ENCODE measurements at places on chromosomes 2 and 18.

DNA sequence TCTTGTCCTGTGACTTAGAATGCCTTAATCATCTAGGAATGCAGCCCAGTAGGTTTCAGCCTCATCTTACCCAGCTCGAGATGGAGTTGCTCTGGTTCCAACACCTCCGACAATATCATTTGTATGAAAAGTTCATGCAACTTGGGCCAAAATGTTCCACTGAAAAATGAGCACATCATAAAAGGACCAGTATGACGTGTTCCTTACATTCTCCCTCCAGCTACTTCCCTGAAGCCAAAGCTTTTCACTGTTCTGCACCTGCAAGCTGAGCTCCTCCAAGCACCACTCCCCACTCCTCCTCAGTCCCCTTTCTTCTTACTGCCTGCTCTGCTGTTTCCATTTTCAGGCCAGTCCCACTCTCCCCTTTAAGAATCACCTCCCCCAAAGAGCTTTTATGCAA, 23.1 kb downstream of the TMEM182 start:
- no peak for DNase-seq

DNA sequence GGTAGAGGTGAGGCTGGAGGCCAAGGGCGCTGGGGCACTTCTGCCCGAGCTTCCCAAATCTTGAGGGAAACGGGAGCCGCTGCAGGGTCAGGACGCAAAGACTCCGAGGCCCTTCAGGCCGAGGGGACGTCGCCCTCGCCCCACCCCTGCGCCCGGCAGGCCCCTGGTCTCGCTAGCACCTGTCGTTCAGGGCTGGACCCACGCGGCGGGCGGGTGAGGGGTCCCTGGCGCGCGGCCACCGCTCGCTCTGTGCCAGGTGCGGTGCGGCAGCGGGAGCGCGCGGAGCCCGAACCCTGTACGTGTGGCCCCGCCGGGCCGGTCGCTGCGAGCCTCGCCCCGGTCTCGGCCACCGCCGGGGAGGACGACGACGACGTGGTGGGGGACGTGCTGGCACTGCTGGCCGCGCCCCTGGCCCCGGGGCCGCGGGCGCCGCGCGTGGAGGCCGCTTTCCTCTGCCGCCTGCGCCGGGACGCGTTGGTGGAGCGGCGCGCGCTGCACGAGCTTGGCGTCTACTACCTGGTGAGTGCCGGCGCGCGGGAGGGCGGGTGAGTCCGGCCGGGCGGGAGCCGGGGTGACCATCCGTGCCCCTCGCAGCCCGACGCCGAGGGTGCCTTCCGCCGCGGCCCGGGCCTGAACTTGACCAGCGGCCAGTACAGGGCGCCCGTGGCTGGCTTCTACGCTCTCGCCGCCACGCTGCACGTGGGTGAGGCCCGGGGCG, 4.9 kb downstream of the ERFE start:
- no peak for DNase-seq

GRCh38 chr2:43879261-43879660, 40.5 kb downstream of the ABCG8 start:
- DNase-seq: no peak

DNA sequence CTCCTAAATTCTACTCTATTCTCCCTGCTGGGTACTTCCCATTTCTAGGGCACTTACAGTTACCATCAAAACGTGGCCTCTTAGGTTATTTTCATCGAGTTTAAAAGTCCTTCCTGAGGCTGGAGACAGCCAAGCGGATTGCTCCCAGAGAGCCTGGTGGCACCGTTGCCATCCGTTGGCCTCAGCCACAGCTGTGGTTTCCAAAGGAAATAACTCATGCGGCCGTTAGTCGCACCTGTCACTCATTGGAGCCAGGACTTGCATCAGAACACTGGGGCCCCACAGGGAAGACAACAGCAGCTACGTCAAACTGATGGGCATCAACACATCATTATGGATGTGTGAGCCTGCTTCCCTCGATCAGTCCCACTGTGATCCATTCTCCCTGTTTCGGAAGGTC, 453.4 kb downstream of the BCL11A start:
- DNase-seq: no peak

- DNase-seq: no peak
Measured at GRCh38 chr18:47935321-47936055, 5.0 kb upstream of the SMAD2 start.

- DNase-seq: no peak
Measured at GRCh38 chr2:210452194-210452593, 24.4 kb downstream of the LANCL1 start.

- no peak for DNase-seq
Measured at GRCh38 chr18:24414349-24415003, 12.0 kb upstream of the IMPACT start.

GRCh38 chr2:202019689-202020450, 13.8 kb upstream of the FZD7 start:
- no peak for DNase-seq

DNA sequence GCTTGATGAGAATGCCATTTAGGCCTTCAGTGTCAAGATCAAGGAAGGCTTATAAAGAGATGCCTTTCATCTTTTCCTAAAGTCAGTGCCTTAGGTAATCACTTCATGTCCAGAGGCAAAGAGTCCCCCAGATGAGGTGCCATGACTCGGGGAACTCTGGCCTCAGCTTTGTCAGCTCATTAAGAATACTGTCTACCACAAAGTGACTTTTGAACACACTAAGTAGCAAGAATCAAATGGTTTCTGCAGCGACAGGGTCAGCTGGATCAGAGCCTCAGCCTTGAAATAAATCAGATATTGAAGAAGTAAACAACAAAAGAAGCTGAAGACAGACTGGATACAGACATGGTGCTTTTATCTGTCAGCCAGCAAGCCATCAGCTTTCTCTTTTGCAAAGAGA, 120.1 kb upstream of the SLC39A10 start:
- DNase-seq: no peak

GRCh38 chr2:229611360-229611759, 103.0 kb downstream of the DNER start:
- DNase-seq: no peak

GRCh38 chr18:38571651-38572050, 1006.1 kb upstream of the CELF4 start:
- DNase-seq: no peak

DNA sequence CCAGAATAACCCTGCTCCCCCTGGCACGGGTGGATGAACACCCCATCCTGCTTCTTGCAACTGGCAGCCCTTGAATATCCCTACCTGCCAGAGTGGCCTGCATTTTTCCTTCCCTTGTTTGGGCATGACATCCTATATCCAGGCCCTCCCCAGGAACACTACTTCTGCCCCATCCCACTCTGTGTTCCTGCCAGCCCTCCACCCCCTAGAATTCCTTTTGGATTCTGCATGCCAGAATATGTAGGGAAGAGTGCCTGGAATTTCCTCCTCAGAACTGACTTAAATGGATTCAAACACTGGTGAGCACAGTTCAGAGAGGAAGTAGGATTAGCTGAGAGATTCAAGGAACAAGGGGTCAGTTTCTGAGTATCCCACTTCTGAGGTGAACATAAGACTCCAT, 123.5 kb upstream of the PELI1 start:
- no peak for DNase-seq

GRCh38 chr2:32691678-32692077, 63.8 kb downstream of the TTC27 start:
- DNase-seq: no peak

DNA sequence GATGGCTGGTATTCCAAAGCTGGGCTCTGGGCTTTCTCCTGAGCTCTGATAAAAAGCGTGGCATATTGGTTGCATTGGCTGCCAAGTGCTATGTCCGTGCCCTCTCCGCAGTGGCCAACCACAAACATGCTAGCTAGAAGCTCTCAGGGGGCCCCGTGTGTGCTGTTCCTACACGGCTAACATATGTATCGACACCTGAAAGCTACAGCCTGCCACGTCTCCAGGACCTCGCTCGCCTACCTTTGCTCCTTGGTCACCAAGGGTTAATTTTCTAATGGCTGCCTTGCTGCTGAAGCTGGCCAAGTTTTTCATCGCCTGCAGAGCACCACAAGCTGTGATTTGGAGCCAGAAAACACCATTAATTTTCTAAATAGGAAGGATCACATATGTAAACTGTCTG, 888.4 kb downstream of the BCL11A start:
- DNase-seq: no peak

DNA sequence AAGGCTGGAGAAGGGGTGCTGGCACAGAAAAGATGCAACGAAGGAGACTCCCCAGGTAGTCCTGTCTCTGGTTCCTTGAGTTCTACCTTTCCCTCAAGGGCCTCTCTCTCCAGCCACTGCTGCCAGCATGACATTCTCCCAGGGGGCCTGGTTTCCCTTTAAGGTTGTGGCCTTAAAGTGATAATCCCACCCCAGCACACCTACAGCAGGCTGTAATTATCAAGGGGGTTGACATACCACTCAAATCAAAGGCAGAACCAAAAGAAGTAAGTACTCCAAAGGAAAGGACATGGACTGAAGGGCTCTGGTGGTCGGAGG, 127.4 kb upstream of the MSH6 start:
- no peak for DNase-seq

- no peak for DNase-seq
Measured at GRCh38 chr2:98233941-98234340, 112.3 kb upstream of the CNGA3 start.

- DNase-seq: no peak
Measured at GRCh38 chr2:101781791-101782426, 84.4 kb downstream of the MAP4K4 start.
